ENCODE measurements at places on chromosomes 7 and 10.
A peak's percentile ranks its signal among the peaks of the same experiment; 100 is the strongest.

- H3K4me1 ChIP-seq, result no peaks in the 10 kb centered on the region
- no peaks in the 10 kb centered on the region for H3K36me3 ChIP-seq
- no peak overlapping the region for H3K27ac ChIP-seq
- DNase-seq, result no peak
These were observed 191.7 kb upstream of the C7orf33 start for GRCh38 chr7:148398844-148399365.

DNA sequence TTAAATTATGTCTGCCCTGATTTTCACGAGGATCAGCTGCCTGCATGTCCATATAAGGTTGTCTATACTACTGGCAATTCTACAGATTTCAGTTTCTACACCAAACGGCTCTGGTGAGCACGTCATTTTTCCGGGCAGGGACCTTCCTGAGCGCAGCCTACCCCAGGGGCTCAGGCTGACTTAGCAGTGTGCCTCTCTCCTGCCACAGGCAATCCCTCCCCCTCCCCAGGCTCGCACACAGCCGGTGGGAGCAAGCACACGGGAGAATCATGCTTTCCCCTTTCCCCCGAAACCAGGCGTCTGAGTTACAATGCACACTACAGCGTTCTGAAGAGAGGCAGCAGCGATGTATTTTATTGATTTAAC lies 1.7 kb downstream of the KLF6 start:
- H3K4me3 ChIP-seq, result peak overlapping the region; percentile 87
- no peaks in the 10 kb centered on the region for H3K27me3 ChIP-seq
- DNase-seq, result peak; percentile 53

GRCh38 chr10:34191406-34191805 lies 623.7 kb downstream of the PARD3 start:
- H3K27ac ChIP-seq, result no peak overlapping the region
- H3K4me3 ChIP-seq, result no peak overlapping the region
- H3K4me1 ChIP-seq, result no peaks in the 10 kb centered on the region
- no peak for DNase-seq

DNA sequence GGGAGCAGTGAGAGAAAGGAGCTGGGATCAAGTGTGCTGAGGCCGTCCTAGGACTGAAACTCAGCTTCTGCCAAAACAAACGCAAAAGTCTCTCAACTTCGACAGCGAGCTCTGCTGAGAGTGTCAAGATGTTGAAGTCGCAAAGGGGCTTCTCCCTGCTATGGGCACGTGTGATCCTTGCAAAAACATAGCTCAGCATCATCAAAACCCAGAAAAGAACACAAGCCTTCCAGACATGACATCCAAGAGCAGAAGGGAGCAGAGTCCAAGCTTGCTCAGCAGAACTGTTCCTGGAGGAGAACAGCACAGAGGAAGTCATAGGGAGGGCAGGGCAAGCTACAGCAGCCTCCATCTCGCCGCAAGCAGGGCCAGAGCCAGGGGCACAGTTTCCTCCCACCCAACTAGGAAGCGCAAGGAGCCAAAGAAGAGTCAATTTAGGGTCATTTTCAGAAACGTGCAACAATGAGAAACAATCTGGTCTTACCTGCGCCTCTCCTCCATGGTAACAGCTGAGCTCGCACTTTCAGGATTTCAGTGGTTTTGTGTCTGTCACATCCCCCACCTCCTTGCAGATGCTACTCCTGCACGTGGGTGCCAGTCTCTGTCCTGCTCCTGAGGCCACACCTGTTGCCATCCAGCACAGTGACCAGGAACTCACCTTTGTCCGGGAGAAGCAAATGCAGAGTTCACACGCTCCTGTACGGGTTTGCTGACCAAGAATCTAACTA lies 113.9 kb downstream of the DIP2C start:
- H3K27ac ChIP-seq, result no peak overlapping the region
- H3K4me1 ChIP-seq, result no peaks in the 10 kb centered on the region
- no peaks in the 10 kb centered on the region for H3K27me3 ChIP-seq
- H3K4me3 ChIP-seq, result no peak overlapping the region

DNA sequence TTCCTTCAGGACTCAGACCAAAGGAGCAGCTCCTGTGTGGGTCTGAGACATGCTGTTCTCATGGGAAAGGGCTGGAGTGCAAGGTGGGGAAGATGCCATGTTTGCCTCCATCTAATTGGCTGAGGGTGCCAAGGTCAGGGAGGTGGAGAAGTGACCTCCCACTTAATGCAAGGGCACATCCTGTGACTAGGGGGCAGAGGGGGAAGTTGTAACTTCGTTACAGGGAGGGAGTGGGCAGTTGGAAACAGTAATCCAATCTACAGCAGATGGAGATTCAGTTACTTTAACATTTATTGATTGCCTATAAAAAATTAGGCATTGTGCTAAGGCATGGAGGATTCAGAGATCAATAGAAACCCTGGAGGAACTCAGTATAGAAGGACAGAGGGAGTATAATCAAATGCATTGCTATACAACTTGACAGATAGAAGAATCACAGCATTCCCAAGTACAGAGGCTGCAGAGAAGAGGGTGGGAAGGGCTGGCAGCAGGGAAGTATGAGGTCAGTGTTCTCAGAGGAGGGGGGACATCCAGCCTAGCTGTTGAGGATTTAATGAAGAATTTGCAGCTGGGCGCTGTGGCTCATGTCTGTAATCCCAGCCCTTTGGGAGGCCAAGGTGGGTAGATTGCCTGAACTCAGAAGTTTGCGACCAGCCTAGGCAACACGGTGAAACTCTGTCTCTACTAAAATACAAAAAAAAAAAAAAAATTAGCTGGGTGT lies 75.9 kb downstream of the CCNY start:
- H3K4me1 ChIP-seq, result peaks cover 16% of the 10 kb centered on the region
- H3K27ac ChIP-seq, result no peak overlapping the region
- H3K4me3 ChIP-seq, result no peak overlapping the region
- no peak for DNase-seq
- no peaks in the 10 kb centered on the region for H3K36me3 ChIP-seq
- no peaks in the 10 kb centered on the region for H3K27me3 ChIP-seq

GRCh38 chr7:99975782-99976521 lies at the start of gene AZGP1:
AZGP1 (minus strand) TSS chr7:99976031; CDS start chr7:99976020, 11 bp downstream.
- H3K27me3 ChIP-seq, result no peaks in the 10 kb centered on the region
- no peaks in the 10 kb centered on the region for H3K4me1 ChIP-seq
- H3K4me3 ChIP-seq, result peak within 1 kb of the TSS; percentile 19
- no peak for DNase-seq

- H3K36me3 ChIP-seq, result no peaks in the 10 kb centered on the region
- H3K4me1 ChIP-seq, result no peaks in the 10 kb centered on the region
- no peak for DNase-seq
- H3K27ac ChIP-seq, result no peak overlapping the region
- no peaks in the 10 kb centered on the region for H3K27me3 ChIP-seq
These were observed 159.5 kb upstream of the HGF start for GRCh38 chr7:81929386-81929785.

DNA sequence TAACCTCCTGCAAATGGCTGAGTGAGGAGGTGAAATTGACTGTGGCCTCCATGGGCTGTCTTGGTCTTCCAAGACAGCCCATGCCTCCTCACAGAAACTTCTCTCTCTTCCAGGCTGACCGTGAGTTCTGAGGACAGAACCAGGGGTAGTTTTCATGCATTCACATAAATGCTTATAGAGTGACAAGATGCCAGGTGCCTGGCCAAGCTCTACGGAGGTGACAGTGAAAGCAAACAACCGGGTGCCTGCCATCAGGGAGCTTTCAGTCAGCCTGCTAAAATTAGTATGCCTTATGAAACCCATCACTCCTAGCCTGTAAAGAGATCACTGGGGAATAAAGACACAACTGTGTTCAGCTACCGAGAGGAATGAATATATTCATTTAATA lies 919 bp upstream of the RHOBTB1 start:
- H3K36me3 ChIP-seq, result no peaks in the 10 kb centered on the region
- H3K27me3 ChIP-seq, result no peaks in the 10 kb centered on the region
- peak overlapping the region; percentile 74 for H3K27ac ChIP-seq
- H3K4me3 ChIP-seq, result peak overlapping the region; percentile 67
- H3K4me1 ChIP-seq, result no peaks in the 10 kb centered on the region

GRCh38 chr7:148021507-148022045 lies 569.0 kb upstream of the C7orf33 start:
- no peak overlapping the region for H3K4me3 ChIP-seq
- DNase-seq, result no peak
- H3K27me3 ChIP-seq, result no peaks in the 10 kb centered on the region

GRCh38 chr7:91876391-91877133 lies 3.9 kb downstream of the MTERF1 start:
- H3K36me3 ChIP-seq, result no peaks in the 10 kb centered on the region
- H3K4me1 ChIP-seq, result peaks cover 13% of the 10 kb centered on the region
- H3K27me3 ChIP-seq, result no peaks in the 10 kb centered on the region
- no peak overlapping the region for H3K4me3 ChIP-seq
- DNase-seq, result no peak

DNA sequence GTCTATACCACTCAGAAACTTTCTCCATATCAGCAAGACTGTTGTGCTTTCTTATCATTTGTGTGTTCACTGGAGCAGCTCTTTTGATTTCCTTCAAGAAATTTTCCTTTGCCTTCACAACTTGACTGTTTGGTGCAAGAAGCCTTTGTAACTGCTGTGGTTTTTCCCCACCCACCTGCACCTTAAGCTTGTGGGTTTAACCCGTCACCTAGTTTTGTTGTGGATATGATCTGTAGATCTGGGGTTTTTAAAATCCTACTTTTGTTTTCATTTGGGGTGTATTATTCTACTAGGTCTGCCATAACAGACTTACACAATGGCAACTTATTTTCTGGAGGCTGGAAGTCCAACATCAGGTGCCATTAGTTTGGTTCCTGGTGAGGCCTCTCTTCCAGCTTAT lies 30.5 kb upstream of the CHST3 start:
- H3K27ac ChIP-seq, result no peak overlapping the region
- no peaks in the 10 kb centered on the region for H3K27me3 ChIP-seq
- H3K36me3 ChIP-seq, result no peaks in the 10 kb centered on the region
- DNase-seq, result no peak
- H3K4me1 ChIP-seq, result no peaks in the 10 kb centered on the region

DNA sequence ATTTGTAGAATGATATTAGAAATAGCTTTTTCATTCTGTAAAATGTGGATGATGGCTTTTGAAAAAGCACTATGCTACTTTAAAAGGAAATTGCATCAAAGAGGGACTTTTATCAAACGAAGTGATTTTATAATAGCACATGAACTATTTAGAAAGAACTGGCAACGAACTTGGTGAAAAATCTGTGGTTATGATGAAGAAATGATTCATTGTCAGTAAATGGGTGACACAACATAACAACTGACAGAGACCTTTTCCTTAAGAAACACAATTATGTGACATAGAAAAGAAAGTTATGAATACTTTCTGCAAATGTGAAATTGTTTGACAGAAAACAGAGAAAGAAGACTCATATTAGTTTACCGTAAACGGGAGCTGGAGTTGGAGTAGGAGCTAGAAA lies 60.7 kb upstream of the LAMB4 start:
- no peak overlapping the region for H3K27ac ChIP-seq
- no peaks in the 10 kb centered on the region for H3K27me3 ChIP-seq
- H3K4me1 ChIP-seq, result no peaks in the 10 kb centered on the region

DNA sequence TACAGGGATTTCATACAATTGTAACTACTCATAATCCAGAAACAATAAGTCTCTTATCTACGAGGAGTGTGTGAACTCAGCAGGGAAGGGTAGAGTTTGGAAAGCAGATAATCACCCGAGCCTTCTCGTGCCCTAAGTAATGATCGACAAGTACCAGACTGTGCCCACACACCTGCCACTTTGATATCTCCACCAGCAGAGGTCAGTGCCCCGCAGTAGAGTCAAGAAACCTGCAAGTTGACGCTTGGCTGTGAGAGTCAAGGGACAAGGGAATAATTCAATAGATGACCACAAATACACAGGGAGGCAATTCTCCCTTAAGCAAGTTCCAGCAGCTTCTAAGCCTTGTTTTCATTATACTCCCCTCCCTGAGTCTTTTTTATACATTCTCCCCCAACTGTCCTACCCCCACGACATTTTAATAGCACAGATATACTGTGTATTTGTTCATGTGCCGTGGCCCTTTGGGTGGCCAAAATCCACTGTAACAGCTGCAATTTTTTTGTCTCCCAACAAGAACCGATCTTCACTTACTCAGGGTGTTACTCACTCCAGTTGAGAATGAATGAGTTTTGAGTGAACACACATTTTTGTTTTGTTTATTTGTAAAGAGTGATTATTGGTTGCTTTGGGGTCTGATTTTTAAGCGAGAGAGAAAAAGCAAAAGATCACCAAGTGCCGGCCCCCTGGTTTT lies 106.9 kb upstream of the RHEB start:
- H3K27me3 ChIP-seq, result no peaks in the 10 kb centered on the region
- H3K27ac ChIP-seq, result no peak overlapping the region
- no peak for DNase-seq
- no peaks in the 10 kb centered on the region for H3K36me3 ChIP-seq

DNA sequence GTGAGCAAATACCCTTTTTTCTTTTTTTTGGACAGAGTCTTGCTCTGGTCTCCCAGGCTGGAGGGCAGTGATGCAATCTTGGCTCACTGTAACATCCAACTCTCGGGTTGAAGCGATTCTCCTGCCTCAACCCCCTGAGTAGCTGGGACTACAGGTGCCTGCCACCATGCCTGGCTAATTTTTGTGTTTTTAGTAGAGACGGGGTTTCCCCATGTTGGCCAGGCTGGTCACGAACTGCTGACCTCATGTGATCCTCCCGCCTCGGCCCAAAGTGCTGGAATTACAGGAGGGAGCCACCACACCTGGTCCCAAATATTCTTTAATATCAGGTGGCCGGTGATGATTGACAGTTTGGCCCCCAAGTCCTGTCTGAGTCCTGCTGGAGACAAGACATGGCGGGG lies 6.6 kb downstream of the LAT2 start:
- H3K4me1 ChIP-seq, result no peaks in the 10 kb centered on the region
- no peak overlapping the region for H3K4me3 ChIP-seq
- no peaks in the 10 kb centered on the region for H3K27me3 ChIP-seq
- no peak for DNase-seq
- H3K27ac ChIP-seq, result no peak overlapping the region
- H3K36me3 ChIP-seq, result no peaks in the 10 kb centered on the region

- no peak for DNase-seq
- H3K27ac ChIP-seq, result no peak overlapping the region
- H3K4me3 ChIP-seq, result no peak overlapping the region
These were observed 78.7 kb upstream of the C1GALT1 start for GRCh38 chr7:7103343-7104313.

All from tibial nerve (tissue), 4 donors.